ENCODE measurements at places on chromosomes 2 and 18. TPM values are rescaled to one million over a fixed set of nuclear protein-coding genes. Genes with fewer than 3 reads are reported as not detected.

DNA sequence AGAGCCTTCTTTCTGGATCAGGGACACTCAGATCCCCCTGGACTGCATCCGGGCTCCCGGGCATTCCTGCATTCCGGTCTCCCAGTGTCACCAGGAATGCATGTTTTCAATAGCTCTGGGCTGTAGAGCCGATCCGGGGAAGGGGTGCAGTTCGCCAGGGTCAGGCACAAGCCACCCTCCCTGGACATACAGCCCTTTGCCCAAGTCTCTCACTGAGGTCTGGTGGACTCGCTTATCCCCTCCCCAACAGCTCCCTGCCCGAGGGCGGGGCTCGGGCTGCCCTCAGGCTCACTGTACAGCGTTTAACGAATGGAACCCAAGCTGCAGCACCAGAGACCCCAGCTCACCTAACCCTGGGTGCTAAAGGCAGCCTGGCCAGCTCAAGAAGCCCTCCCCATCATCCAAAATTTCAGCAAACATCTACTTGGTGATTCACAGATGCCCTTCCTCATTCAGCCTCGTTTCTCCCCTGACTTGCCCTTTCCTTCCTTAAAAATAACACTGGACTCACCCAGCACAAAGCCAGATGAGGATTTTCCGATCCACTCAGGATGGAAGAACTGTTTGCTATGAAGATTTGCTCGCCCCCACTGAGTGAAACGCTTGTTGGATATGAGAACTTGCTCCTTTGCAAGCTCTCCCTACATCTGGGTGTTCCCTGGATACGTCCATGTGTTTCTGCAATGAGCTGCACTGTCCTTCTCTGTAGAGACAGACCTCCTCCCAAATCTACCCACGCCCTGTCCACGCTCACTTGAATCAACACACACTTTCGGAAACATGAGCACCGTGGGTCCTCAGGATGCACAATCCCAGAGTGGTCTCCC lies 58.1 kb downstream of the PXDN start:
- DNase-seq = no peak

GRCh38 chr18:68148863-68149262 lies 566.0 kb downstream of the TMX3 start:
- no peak for DNase-seq

The IL36RN gene
- total RNA-seq = not detected

DNA sequence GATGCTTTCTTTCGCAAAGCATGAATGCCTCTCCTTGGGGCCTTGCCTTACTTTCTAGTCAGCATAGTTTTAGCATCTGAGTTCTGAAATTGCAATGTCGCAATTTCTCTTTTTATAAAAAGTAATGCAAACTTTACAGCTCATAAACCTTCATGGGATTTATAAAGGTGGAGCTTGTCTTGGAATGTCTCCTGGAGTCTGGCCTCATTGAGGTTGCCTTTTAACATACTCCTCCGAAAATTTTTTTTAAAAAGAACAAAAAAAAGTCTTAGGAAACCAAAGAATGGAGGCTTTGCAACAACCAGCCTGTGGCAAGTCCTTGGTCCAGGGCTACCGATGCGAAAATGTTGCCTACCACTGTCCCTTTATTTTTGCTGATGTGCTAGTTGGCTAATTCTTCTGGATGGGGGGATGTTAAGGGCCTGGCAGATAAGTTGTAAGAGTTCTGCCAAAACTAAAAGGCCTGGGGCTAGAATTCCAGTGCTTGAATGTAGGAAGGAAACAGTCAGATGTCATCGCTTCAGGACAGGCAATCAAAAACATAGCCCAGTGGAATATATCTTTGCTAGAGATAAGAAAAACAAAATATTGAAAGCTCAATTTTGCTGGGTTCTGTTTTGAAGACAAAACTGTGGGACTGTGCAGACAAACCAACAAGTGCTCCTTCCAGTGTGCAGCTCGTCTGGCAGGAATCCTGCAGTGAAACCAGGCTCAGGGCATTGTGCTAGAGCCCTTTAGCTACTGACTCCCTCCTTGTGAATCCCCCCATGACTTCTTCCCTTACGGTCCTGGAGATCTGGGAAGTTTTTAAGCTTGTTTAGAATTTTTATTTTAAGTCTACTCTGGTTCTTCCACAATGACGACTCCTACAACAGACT lies 213.0 kb downstream of the PIEZO2 start:
- DNase-seq = no peak

GRCh38 chr2:4981802-4982409 lies 710.3 kb upstream of the SOX11 start:
- no peak for DNase-seq

GRCh38 chr18:48348739-48349138 lies 60.4 kb downstream of the ZBTB7C start:
- DNase-seq = no peak

Measured in esophagus muscularis mucosa (tissue), 4 donors.